ENCODE measurements at places on chromosomes 4 and X. TPM values are rescaled to one million over a fixed set of nuclear protein-coding genes. Genes with fewer than 3 reads are reported as not detected.
A peak's percentile ranks its signal among the peaks of the same experiment; 100 is the strongest.

DNA sequence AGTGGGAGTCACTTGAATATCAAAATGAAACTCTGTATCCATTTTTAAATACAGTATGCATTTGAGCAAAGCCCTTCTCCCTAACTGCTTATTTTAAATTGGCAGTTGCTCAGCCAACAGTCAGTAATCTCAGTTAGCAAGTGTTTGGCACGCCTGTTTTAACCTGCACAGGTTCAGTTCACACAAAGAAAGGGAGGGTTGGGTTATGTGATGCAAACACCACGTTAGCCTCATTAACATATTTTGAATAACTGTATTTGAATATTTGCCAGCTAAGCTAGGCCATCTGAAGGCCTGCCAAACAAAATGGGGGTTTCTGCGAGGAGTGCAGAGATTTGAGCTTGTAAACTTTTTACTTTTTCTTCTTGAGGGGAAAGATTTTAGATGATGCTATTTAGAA, 19.8 kb downstream of the GAB1 start:
- DNase-seq: no peak
- no peak overlapping the region for H3K4me3 ChIP-seq
- peak overlapping the region; percentile 89 for H3K27ac ChIP-seq
- no peaks in the 10 kb centered on the region for H3K27me3 ChIP-seq
- peaks cover 54% of the 10 kb centered on the region for H3K4me1 ChIP-seq
- H3K36me3 ChIP-seq: no peaks in the 10 kb centered on the region

- H3K36me3 ChIP-seq: no peaks in the 10 kb centered on the region
- no peaks in the 10 kb centered on the region for H3K27me3 ChIP-seq
- H3K4me3 ChIP-seq: no peak overlapping the region
- H3K27ac ChIP-seq: no peak overlapping the region
- no peak for DNase-seq
Measured at GRCh38 chr4:11155208-11155867, 273.4 kb downstream of the HS3ST1 start.

- no peaks in the 10 kb centered on the region for H3K36me3 ChIP-seq
- no peaks in the 10 kb centered on the region for H3K27me3 ChIP-seq
Measured at GRCh38 chr4:38860788-38861424, 4.3 kb upstream of the TLR6 start.

GRCh38 chr4:147616849-147617172, 386 bp upstream of the TMEM184C start:
- no peak for DNase-seq
- peaks cover 14% of the 10 kb centered on the region for H3K4me1 ChIP-seq
- H3K27ac ChIP-seq: peak overlapping the region; percentile 91
- H3K36me3 ChIP-seq: peaks cover 5% of the 10 kb centered on the region

GRCh38 chrX:3175659-3176438, 134.6 kb downstream of the ARSF start:
- no peaks in the 10 kb centered on the region for H3K27me3 ChIP-seq
- H3K4me3 ChIP-seq: no peak overlapping the region
- peak; percentile 50 for DNase-seq

- H3K4me3 ChIP-seq: no peak overlapping the region
- no peak overlapping the region for H3K27ac ChIP-seq
- no peaks in the 10 kb centered on the region for H3K36me3 ChIP-seq
- DNase-seq: no peak
Measured at GRCh38 chrX:13263560-13264251, 56.1 kb downstream of the ATXN3L start.

DNA sequence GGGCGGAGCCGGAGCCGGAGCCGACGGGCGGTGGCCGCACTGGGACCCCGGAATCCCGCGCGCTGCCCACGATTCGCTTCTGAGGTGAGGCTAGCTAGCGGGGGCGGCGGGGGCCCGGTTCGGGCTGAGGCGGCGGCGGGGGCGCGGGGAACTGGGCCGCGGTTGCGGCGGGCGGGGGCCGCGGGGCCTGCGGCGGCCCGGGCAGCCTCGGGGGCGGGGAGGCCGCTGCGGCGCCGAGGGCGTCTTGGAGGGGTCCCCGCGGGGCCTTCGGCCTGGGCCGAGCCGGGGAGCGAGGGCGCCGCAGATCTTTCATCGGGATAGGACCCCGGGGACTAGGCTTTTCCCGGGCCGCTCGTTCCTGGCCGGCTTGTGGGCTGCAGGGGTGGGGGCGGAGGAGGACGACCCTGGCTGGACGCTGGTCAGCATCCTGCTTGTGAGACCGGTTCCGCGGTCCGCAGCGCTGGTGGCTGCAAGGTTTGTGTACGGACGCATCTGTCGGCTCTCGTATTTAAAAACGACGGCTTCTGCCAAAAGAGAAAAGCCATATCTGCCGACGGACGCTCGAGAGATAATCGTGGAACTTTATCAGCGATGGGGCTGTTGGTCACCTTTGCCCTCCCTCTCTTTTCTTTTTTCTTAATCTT, 419 bp downstream of the ADD1 start:
- H3K4me3 ChIP-seq: peak overlapping the region; percentile 87
- H3K36me3 ChIP-seq: no peaks in the 10 kb centered on the region
- peaks cover 18% of the 10 kb centered on the region for H3K4me1 ChIP-seq
- DNase-seq: peak; percentile 78

GRCh38 chrX:155612312-155613224, at the start of gene TMLHE:
TMLHE (minus strand) TSS chrX:155612952; CDS start chrX:155545276, 67,676 bp downstream.
- peak within 1 kb of the TSS; percentile 92 for H3K27ac ChIP-seq
- H3K4me3 ChIP-seq: peak within 1 kb of the TSS; percentile 62
- no peaks in the 10 kb centered on the region for H3K27me3 ChIP-seq
- H3K36me3 ChIP-seq: no peaks in the 10 kb centered on the region
- peak; percentile 62 for DNase-seq

DNA sequence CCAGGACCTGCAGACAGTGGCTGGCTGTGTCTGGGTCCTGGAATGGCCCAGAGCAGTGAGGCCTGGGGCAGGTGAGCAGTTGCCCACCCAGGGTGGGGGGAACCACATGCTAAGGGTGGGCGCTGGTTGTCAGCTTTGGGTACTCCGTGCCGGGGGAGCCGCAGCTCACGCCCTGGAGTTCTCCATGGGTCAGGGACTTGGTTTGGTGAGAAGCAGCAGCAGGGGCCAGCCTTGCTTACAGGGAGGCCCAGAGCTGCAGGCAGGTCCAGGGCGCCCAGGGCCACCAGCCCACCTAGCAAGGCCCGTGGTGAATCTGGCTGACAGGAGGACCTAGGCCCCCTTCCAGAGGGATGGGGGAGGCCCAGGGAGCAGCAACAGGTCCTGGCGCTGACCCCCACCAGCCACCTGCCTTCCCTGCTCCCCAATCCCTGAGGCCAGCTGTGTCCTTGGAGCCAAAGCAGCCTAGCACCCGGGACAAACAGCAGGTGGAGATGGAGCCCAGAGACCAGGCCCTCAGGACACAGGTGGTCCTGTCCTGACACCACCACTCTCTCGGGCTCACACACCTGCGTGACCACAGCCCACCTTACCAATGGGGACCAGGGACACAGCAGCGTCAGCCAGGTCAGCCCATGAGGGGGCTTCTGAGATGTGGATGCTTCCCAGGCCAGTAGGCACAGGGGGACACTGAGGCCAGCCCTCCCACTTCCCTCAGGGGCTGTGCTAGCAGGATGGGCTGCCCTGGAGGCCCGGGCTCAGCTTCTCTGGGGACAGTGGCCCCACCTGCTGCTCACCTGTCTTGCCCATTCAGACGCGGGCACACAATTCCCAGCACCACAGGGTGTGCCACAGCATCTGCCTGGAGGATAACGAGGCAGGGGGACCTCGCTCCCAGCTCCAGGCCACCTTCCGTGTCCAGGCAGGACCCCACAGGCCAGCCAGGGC, 3.5 kb downstream of the MXD4 start:
- no peak overlapping the region for H3K4me3 ChIP-seq
- no peak overlapping the region for H3K27ac ChIP-seq
- DNase-seq: no peak
- H3K36me3 ChIP-seq: peaks cover under 1% of the 10 kb centered on the region

DNA sequence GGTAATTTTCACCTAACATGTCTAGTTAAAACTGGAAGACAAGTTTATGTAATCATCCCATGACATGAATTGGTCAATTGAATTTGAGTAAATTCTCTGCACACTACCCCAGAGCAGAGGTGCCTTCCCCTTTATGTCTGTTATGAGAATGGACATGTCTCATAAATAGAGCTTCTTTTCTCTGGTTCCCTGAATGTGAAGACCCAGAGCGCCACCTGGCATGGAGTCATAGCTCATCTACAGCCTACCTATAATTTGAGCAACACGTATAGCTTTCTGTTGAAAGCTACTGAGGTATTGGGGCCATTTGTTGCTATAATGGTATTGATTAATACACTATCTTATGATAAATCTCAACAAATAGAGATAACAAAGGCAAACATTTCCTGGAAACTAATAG, 626.5 kb upstream of the GALNTL6 start:
- DNase-seq: no peak
- H3K4me1 ChIP-seq: no peaks in the 10 kb centered on the region
- H3K36me3 ChIP-seq: no peaks in the 10 kb centered on the region
- no peaks in the 10 kb centered on the region for H3K27me3 ChIP-seq
- H3K27ac ChIP-seq: no peak overlapping the region

- H3K27me3 ChIP-seq: no peaks in the 10 kb centered on the region
- H3K36me3 ChIP-seq: no peaks in the 10 kb centered on the region
- no peak overlapping the region for H3K4me3 ChIP-seq
- H3K4me1 ChIP-seq: no peaks in the 10 kb centered on the region
- H3K27ac ChIP-seq: no peak overlapping the region
Measured at GRCh38 chr4:85358831-85359230, 116.1 kb upstream of the ARHGAP24 start.

GRCh38 chr4:41102414-41103092, 111.8 kb downstream of the APBB2 start:
- H3K36me3 ChIP-seq: no peaks in the 10 kb centered on the region
- no peak overlapping the region for H3K4me3 ChIP-seq
- no peaks in the 10 kb centered on the region for H3K27me3 ChIP-seq
- DNase-seq: no peak
- H3K4me1 ChIP-seq: peaks cover 4% of the 10 kb centered on the region

DNA sequence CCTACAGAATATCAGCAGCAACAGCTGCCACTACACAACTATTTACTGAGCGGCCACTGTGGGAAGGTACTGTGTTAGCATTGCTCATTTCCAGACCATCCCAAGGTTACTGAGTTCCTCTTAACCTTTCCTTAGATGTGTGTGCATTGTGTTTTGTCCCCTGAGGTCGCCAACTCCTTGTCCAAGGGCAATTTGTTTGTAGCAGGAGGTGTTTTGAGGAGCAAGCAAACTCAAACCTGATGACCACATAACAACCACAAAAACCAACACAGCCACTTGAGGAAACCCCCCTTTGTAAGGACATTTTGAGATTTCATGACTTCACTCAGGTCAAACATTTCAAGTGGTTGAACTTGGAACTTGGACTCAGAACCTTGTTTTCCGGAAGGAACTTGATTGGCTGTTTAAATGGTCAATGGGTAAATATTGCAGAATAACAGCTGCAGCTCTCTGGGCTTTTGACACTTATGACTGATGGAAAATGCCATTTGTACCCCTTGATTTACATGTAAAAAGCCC, 122.3 kb downstream of the MID1IP1 start:
- no peak overlapping the region for H3K27ac ChIP-seq
- H3K36me3 ChIP-seq: no peaks in the 10 kb centered on the region
- H3K27me3 ChIP-seq: no peaks in the 10 kb centered on the region
- DNase-seq: no peak
- H3K4me1 ChIP-seq: peaks cover 4% of the 10 kb centered on the region

DNA sequence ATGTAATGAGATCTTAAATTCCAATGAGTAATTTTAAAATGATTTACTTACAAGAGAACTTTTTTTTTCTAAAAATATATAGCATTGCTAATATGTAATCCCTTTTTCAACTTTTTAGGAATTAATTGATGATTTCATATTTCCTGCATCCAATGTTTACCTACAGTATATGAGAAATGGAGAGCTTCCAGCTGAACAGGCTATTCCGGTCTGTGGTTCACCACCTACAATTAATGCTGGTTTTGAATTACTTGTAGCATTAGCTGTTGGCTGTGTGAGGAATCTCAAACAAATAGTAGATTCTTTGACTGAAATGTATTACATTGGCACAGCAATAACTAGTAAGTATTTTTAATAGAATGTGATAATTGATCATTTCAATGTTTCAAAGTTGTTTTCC, 113.2 kb downstream of the USP9X start:
- no peaks in the 10 kb centered on the region for H3K27me3 ChIP-seq
- no peaks in the 10 kb centered on the region for H3K4me1 ChIP-seq
- H3K4me3 ChIP-seq: no peak overlapping the region
- DNase-seq: no peak
- H3K27ac ChIP-seq: no peak overlapping the region
- H3K36me3 ChIP-seq: peaks cover 56% of the 10 kb centered on the region

DNA sequence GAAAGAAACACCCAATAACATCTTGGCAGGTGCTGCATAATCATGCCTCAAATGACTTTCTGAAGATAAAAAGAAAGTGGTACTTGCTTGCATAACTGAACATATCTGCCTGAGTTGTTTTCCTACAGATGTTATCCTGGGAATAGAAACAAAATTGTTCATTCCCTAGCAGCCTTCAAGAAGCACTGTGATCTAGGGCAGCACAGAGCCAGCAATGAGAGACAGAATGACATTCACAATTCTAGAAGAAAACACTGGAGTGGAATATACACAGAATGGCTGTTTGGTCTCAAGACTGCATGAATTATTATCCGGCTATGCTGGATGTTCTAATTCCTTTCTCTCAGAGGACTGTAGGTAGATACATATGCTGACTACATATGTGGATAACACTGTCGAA, 790.9 kb downstream of the PDHA2 start:
- no peaks in the 10 kb centered on the region for H3K4me1 ChIP-seq
- no peaks in the 10 kb centered on the region for H3K36me3 ChIP-seq
- no peaks in the 10 kb centered on the region for H3K27me3 ChIP-seq
- H3K27ac ChIP-seq: no peak overlapping the region
- no peak overlapping the region for H3K4me3 ChIP-seq
- DNase-seq: no peak

DNA sequence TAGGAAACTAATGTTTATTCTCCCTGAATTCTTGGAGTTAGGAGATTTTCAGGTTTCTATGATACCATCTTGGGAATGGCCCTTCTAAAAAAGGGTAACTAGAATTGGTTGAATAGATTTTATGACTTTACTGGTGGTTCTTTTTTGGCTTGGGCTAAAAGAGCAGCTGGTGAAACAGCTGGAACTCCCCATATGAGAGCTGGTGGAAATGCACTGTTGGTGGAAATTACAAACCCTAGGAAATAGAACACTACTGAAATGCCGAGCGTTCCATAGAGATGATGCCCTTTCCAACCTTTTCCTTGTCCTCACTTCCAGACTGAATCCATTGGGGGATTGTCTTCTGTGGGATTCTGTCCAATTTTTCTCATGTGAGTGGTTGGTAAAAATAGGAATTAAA, 139.5 kb downstream of the STIM2 start:
- DNase-seq: no peak
- H3K4me1 ChIP-seq: no peaks in the 10 kb centered on the region
- no peaks in the 10 kb centered on the region for H3K36me3 ChIP-seq
- no peak overlapping the region for H3K27ac ChIP-seq
- no peaks in the 10 kb centered on the region for H3K27me3 ChIP-seq
- no peak overlapping the region for H3K4me3 ChIP-seq

Gene SYN1
- 2.0 TPM for total RNA-seq

Gene SPANXC
- total RNA-seq: not detected

Gene PLXNB3
- 0.48 TPM for total RNA-seq

Gene KIF4A
- total RNA-seq: 3.5 TPM

Gene OPRPN
- total RNA-seq: not detected

Data from cardiac muscle cell (in vitro differentiated cells and primary cell).